HT-29 (cell line): ENCODE measurements at places on chromosomes 13 and 19.

DNA sequence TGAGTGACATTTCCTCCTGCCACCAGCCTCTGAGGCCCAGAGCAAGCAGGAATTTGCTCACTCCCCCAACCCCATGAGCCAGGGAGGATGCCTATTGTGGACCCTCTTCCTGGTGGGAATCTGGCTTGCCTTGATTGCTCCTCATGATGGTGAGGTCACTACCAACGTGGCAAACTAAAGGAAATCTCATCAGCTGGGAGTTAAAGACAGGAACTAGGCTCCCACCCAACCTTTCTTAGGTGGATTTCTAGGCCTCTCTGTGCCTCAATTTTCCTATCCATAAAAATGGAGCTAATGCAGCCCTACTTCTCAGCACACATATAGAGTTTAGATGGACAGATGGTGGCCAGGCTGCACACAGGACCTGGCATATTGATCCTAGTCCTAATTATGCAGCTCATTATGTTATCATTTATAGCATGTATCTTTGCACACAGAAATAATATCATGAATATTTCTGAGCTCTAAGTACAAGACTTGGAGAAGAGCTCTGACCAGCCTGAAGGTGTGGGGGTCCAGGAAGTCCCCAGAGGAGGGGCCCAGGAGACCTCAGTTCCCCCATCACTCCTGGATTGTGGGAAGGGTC, 2.0 kb downstream of the B3GNT3 start:
- no peak for DNase-seq

DNA sequence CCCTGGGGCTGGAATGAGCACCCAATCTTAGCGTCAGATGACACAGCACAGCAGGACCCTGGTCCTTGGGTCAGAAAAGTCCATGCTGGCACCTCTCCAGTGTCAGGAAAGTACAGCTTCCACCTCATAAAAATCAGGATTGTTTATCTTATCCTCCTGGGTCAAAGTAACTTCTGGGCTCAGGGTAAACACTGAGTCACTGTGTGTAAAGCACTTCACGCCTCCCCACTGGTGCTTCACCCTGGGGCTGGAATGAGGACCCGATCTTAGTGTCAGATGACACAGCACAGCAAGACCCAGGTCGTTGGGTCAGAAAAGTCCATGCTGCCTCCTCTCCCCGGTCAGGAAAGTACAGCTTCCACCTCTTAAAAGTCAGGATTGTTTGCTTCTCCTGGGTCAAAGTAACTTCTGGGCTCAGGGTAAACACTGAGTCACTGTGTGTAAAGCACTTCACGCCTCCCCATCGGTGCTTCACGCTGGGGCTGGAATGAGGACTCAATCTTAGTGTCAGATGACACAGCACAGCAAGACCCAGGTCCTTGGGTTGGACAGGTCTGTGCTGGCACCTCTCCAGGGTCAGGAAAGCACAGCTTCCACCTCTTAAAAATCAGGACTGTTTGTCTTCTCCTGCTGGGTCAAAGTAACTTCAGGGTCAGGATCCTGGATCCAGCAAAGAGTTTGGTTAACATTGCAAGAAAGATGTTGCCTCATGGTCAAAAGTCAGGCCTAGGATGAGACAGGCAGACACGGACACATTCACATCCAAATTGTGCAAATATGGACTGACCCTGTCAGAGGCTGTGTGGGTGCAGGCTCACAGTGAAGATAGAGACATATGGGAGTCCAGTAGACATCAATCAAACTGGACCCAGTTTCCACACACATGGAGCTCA, 39.2 kb upstream of the CYP2A7 start:
- DNase-seq = peak; percentile 97

DNA sequence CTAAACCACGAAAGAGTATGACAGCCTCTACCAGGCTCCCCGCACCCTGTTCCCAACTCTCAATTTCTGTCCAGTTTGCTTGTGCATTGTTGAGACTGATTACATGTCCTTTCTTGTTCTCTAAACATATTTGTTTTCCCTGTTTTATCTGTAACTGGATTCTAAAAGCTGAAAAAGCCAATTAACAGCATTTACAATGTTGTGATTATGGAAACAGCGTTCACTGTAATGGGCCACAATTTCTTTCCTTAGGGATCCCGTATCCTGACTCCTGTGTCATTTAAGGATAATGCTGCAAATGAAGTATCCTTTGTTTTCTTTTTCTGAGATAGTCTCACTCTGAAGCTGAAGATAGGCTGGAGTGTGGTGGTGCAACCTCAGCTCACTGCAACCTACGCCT, 20.5 kb downstream of the EBPL start:
- no peak for DNase-seq

GRCh38 chr13:50355797-50356196, 340.6 kb downstream of the KCNRG start:
- no peak for DNase-seq

GRCh38 chr13:24529478-24529877, 16.9 kb upstream of the PARP4 start:
- no peak for DNase-seq
